SK-MEL-5 (cell line): ENCODE measurements at places on chromosomes 13 and 19. TPM values are rescaled to one million over a fixed set of nuclear protein-coding genes. Genes with fewer than 3 reads are reported as not detected.

DNA sequence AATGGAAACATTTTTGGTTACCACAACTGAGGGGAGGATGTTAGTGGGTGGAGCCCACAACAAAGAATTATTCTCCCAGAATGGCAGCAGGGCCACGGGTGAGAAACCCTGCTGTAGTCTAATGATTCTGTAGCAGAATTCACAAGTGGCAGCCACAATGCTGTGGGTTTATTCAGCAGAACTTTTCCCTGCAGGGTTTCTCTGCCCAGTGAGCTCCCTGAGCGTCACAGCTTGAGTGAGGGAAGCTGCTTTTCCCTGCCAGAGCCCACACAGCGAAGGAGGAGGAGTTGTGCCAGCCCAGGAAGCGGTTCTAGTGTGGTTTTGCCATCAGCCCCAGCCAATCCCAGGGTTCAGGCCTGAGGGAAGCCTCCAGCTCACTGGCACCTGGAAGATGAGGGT is 4.4 kb downstream of the ATP12A start:
- peak; percentile 91 for DNase-seq

DNA sequence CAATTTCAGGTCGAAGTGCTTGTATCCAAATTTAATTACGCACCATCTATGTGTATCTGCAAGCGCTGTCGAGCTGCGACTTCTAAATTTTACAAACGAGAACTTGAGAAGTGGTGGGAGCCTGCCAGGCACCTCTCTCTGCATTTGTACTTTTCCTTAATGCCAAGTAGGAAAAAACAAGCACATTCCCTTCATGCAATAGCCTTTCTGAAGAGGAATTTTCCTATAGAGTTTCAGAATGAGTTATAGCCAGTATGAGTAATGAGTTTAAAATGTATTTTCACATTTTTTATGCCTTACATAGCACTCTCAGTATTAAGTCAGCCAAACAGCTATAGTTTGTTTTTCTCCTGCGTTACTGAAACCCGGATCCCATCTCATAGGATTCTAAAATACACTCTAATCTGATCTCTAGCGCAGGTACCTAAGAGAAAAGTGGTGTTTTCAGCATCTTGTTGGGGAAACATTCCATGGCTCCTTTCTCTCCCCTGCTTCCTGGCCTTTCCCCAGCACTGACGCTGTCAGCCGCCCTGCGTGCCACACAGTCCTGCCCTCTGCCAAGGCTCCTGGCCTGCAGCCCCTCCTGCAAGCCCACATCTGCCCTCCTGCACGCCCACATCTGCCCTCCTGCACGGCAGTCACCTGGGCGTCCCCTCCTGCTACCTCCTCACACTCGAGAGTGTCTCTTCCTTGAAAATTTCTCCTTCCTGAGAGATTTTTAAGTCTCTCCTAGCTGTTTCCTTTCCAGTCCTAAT is 526.9 kb downstream of the MYO16 start:
- no peak for DNase-seq

- DNase-seq: no peak
Measured at GRCh38 chr19:50215820-50216219, 12.4 kb downstream of the MYH14 start.

DNA sequence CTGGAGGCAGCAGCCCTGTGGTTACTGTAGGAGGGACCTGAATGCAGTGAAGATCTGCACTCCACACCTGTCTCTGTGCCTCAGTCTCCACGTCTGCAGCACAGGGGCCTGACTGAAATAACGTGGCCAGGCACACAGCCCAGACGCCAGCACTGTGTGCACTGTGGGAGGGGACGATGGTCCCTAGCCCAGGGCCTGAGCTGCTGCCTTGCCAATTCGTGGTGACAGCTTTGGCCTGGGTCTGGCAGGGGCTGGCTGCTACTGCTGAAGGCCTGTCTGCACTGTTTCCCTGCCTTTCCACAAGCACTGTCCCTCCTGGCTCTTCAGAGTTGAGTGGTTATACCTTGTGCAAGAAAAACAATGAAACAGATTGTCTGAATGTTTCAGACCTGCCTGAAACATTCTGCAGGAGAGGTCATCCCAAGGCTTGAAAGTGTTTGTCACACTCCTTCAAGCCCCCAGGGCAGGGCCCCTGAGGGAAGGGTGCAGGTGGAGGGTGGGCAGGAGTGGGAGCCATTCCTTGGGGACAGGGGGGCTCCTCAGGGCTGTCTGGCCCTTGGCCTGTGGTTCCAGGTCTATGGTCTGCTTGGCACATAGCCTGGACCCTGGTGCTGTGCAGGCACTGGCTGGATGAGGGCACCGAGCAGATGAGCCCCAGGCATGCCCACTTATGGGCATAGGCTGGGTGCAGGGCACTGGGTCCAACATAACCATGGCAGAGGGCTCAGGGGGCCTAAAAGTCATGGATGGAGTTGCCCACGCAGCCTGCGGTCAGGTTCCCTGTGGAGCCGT is 38.7 kb upstream of the LDLR start:
- DNase-seq: no peak

GRCh38 chr13:22793598-22794134 is 387.1 kb upstream of the SGCG start:
- no peak for DNase-seq

DNA sequence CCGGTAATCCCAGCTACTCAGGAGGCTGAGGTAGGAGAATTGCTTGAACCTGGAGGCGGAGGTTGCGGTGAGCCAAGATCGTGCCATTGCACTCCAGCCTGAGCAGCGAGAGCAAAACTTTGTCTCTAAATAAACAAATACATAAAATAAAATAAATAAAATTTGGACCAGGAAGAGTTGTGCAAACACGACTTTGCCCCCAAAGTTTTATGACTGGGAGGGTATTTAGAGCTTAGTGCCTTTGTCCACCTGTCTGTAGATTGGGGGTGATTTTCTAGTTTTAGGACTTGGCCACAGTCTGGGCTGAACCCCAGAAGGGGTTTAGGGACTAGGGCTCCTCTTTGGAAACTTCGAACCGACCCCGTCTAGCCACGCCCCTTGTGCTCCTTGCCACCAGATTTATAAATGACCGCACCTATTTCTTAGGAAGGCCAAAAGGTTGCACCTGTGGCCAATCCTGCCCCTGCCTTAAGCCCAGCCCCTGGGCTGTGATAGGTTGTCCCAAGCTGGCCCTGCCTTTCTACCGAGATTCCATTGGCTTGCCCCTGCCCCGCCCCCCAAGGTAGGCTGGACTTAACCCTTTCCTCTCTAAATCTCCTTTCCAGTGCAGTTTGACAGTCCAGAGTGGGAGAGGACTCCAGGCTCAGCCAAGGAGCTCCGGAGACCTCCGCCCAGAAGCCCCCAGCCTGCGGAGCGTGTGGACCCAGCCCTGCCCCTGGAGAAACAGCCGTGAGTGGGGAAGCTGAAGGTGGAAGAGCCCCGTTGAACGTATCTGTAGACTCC is 5.3 kb downstream of the SHD start:
- DNase-seq: peak; percentile 65

DNA sequence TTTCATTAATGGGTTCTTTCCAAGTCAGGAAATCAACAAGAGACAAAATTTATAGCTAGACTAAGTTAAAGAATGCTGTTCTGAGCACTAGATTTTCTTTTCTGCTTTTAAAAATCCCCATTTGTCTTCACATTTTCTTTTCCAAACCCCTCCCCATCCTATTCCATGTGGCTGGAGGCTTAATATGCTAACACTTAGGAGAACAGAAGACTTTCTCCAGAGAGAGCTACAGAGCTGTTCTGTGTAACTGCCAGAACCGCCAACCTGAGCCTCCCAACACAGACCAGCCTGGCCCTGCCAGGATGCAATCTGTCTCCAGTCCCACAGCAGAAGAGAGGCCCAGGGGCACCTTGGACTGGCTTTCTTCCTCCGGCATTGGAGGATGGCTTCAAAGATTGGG is 264.1 kb downstream of the NDFIP2 start:
- no peak for DNase-seq

- no peak for DNase-seq
Measured at GRCh38 chr19:6039566-6040225, 61.8 kb upstream of the RANBP3 start.

DNA sequence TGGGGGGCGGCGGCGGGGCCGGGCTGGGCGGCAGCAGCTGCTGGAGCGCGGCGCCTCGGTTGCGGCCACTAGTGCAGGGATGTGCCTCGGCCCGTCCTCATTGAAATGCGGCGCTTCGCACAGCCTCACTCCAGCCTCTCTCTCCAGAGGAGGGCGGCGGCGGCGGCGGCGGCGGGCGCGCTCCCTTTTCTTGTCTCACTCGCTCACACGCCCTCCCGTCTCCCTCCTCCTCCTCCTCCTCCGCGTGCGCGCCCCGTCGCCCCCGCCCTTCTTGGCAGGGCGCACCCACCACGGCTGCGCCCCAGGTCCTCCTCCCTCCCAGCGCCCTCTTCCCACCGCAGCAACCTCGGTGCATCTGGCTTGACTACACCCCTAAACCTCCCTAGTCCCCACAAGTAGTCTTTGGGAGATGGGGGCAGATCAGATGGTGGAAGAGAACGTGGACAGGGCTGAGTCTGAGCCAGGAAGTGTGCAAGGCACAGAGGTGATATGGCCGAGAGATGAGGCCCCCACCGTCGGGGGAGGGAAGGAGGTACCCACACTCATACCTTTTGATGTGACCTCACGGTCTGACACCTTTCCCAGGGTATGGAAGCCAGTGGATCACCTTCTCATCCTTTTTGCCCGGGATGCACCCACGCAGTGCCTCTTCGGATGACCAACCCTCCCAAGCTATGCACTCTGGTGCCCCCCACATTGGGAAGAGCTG is at the start of gene DCLK1:
DCLK1 (minus strand) TSS at position 161 of the 709 bp plus-strand sequence.
- peak; percentile 67 for DNase-seq

DNA sequence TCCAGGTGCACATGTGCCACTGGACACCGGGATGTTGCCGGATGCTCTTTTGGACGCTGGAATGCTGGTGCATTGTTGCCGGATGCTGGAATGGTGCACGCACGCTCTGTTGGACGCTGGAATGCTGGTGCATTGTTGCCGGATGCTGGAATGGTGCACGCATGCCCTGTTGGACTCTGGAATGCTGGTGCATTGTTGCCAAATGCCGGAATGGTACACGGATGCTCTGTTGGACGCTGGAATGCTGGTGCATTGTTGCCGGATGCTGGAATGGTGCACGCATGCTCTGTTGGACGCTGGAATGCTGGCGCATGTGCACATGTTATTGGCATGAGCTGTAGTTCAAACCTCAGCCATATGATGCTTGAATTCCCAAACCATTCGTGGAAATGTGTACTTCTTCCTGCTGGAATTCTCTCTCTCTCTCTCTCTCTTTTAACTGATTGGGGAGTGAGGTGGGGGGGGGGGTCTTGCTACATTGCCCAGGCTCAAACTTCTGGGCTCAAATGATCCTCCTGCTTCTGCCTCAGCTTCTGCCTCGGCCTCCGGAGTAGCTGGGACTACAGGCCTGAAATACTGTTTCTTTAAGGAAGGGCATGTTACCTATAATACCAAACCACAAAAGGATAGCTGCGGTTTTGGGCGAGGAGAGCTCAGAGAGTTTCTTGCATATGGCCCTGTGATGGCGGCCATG is 1.2 kb upstream of the MCF2L start:
- DNase-seq: no peak

DNA sequence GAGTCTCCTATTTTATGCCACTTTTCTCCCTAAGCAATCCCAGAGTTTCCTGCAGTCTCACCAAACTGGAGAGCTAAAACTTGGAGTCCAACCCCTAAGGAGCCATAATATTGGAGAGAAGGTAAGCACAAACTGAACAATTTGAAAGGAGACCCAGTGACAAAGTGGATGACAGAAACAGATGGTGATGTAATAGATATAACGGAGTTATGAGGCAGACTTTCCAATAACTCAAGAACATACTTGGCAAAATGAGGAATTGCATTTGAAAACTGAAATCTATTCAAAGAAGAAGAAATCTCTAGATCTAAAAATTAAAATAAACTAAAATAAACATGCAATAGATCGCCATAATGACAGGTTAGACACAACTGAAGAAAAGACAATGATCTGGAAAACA is 200.9 kb upstream of the MIR17HG start:
- no peak for DNase-seq

GRCh38 chr13:71773531-71773930 is 93.5 kb downstream of the DACH1 start:
- no peak for DNase-seq

GRCh38 chr13:111034811-111035210 is 80.3 kb upstream of the ARHGEF7 start:
- DNase-seq: peak; percentile 33

DNA sequence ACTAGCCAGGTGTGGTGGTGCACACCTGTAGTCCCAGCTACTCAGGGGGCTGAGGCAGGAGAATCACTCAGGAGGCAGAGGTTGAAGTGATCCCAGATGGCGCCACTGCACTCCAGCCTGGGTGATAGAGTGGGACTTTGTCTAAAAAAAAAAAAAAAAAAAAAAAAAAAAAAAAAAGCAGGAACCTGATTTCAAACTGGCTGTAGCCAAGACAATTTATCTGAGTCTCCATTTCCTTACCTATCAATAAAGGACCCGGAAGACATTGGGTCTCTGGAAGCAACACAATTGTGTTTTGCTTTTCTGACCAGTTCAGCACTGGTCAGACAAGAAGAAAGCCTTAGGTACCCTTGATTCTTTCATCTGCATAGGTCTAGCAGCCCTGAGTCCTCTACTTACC is 491.0 kb downstream of the TBC1D4 start:
- no peak for DNase-seq

DNA sequence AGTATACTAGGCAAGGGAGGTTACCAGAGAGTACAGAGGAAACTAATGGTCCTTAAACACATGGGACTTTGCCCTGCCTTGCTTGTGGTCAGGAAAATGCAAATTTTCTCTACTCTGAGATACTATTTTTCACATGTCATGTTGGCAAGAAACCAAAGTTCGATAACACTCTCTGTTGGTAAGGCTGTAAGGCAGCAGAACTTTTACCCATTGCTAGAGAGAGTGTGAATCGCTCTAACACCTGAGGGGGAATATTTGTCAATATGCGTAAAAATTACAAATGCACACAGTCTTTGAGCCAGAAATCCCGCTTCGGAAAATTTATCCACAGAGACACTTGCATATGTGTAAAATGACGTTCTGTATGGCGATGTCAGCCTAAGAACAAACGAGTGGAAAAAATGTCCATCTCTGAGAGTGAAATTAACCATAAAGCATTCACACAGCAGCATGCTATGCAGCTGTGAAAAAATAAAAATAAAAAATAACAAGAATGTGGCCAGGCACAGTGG is 9.5 kb upstream of the RFX1 start:
- no peak for DNase-seq

GRCh38 chr13:21106089-21106488 is 44.7 kb upstream of the LATS2 start:
- DNase-seq: no peak

DNA sequence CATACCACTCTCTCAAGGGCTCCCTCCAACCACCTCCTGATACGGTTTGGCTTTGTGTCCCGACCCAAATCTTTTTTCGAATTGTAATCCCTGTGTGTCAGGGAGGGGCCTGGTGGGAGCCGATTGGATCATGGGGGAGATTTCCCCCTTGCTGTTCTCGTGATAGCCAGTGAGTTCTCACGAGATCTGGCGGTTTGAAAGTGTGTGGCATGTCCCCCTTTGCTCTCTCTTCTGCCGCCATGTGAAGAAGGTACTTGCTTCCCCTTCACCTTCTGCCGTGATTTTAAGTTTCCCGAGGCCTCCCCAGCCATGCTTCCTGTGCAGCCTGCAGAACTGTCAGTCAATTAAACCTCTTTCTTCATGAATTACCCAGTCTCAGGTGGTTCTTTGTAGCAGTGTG is 34.7 kb upstream of the SLC15A1 start:
- no peak for DNase-seq

- DNase-seq: no peak
Measured at GRCh38 chr13:99959540-99960230, 11.9 kb downstream of the ZIC5 start.

GRCh38 chr13:53151336-53152056 is 122.9 kb downstream of the OLFM4 start:
- DNase-seq: peak; percentile 80

The BRD4 gene
- total RNA-seq: 16.2 and 22.6 TPM in 2 replicates

The ZNF536 gene
- 2.7 and 3.1 TPM in 2 replicates for total RNA-seq

The OVOL3 gene
- total RNA-seq: not detected in 2 replicates

The NBEA gene
- total RNA-seq: 7.6 and 7.8 TPM in 2 replicates

The TMEM221 gene
- 0.08 TPM in 1 of 2 replicates, not detected in the other for total RNA-seq

The C19orf85 gene
- total RNA-seq: not detected in 2 replicates
